ENCODE measurements at places on chromosomes 3 and 15.

GRCh38 chr3:54433846-54434245 lies 311.5 kb downstream of the CACNA2D3 start:
- peak; percentile 74 for DNase-seq

DNA sequence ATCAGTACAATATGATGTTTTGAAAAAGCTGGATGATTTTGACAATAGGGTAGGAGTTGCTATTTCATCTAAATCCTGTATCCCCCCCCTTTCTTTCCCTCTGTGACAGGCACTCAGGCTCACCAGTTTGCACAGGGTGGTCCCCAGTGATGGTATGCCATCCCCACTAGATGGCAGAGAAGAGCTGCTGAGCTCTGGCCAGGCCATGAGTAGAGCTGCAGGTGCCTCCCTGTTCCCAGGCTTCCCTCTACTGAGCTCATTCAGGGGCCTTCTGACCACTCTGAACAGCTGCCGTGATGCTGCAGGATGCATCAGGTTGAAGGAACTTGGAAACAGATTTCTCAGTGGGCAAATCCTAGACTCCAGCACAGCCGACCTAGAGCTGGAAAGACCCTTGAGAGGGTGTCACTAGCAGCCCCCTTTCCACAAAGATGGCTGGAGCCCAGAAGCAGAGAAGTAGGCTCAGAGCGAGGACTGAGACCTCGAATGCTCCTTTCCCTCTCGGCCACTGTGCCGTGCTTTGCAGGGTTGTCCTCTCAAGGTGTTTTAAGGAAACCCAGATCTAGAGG lies 45.1 kb downstream of the EFCAB12 start:
- peak; percentile 78 for DNase-seq

DNA sequence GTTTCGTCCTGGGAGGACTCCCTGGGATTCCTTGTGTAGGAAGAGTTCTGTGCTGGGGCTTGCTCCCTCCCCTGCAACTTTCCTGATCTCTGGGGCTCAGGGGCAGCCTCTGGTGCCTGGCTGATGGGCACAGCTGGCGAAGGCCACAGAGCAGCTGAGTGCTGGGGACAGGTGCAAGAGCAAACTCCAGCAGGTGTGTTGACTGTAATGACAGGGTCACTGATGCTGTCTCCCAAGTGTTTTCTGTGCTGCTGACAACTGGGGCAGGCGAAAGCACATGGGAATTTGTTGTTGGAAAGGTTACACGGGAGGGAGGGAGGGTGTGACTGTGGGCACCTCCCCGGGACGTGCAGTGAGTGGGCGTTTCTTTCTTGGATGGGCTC lies 21.6 kb downstream of the CPN2 start:
- no peak for DNase-seq

- DNase-seq = peak; percentile 61
Observed at GRCh38 chr3:57756528-57757401, 656 bp downstream of the SLMAP start.

- DNase-seq = peak; percentile 79
Observed at GRCh38 chr15:50854601-50855490, 53.6 kb upstream of the AP4E1 start.

- DNase-seq = no peak
Observed at GRCh38 chr15:39127151-39127790, 453.6 kb upstream of the THBS1 start.

- no peak for DNase-seq
Observed at GRCh38 chr3:27789420-27789819, 67.3 kb upstream of the EOMES start.

- DNase-seq = no peak
Observed at GRCh38 chr3:71104976-71105375, 478.6 kb downstream of the FOXP1 start.

- no peak for DNase-seq
Observed at GRCh38 chr3:42122261-42123011, 31.3 kb downstream of the TRAK1 start.

Data from ELF-1 (cell line).